ENCODE measurements at places on chromosomes 13 and 19.

GRCh38 chr19:29193155-29193554 is 19.8 kb downstream of the UQCRFS1 start:
- DNase-seq = no peak

- DNase-seq = no peak
These were observed 48.5 kb upstream of the F7 start for GRCh38 chr13:113057084-113057483.

DNA sequence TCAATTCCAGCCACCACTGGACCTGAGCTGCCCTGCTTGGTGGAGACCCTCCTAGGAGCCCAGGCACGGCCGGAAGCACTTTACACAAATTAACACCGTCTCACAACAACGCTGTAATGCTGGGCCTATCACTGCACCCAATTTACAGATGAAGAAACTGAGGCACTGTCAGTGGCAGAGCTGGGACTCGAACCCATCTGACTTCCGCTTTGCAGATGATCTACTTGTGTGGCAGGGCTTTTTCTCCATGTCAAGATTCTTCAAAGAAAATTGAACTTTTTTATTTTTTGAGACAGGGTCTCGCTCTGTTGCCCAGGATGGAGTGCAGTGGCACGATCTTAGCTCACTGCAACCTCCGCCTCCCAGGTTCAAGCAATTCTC is 33.8 kb downstream of the ZFR2 start:
- DNase-seq = no peak

- peak; percentile 70 for DNase-seq
These were observed 3.6 kb upstream of the REXO1 start for GRCh38 chr19:1851654-1852580.

DNA sequence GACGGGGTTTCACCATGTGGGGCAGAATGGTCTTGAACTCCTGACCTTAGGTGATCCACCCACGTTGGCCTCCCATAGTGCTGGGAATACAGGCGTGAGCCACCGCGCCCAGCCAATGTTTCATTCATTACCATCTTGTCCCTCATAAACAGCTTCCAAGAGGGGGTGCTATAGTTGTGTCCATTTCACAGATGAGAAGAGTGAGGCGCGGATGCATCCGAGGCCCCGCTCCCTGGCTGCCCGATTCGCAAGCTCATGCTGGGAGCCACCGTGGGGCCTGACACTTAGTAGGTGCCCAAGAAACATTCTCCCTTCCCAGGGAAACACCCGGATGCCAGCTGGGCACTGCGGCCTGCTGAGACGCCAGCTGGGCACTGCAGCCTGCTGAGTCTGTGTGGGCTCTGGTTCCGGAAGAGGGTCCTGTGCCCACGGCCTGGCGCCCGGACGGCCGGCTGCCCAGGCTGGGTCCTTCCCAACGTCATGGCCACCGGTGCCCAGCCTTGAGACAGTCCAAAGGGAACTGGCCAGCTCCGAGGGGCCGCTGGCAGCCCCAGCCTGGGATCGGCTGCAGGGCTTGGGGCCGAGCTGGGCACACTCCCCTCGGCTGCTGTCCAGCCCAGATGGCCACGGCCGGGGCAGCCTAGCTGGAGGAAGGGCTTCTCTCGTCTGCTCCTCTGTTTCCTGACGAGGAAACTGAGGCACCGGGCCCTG is 54.7 kb downstream of the NFIC start:
- DNase-seq = no peak

GRCh38 chr13:48644141-48644540 is 9.6 kb upstream of the CYSLTR2 start:
- no peak for DNase-seq

DNA sequence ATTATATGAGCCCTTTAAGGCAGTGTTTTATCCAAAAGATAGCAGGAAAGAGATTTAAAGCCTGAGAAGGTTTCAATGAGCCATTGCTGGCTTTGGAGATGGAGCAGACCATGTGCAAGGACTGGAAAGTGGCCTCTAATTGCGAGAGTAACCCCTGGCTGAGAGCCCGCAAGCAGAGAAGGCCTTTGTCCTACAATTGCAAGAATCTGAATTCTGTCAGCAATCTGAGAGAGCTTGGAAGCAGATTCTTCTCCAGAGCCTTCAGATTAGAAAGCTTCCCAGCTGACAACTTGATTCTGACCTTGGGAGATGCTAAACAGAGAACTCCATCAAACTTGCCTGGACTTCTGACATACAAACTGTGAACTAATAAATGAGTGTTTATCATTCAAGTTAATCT is 528.7 kb upstream of the KLF12 start:
- DNase-seq = no peak
